Activated T-helper 1 cell treated with anti-CD3 and anti-CD28 coated beads, Interleukin-12 subunit alpha, Interleukin-12 subunit beta, Interleukin-2, Interleukin-4 antibody, amounts not matched to agents 30 ng/mL and 10 ng/mL and 1 ng/mL, durations not matched to agents 14 hours and 24 hours and 36 hours (primary cell): ENCODE measurements at places on chromosomes 16 and 17. TPM values are rescaled to one million over a fixed set of nuclear protein-coding genes. Genes with fewer than 3 reads are reported as not detected.
A peak's percentile ranks its signal among the peaks of the same experiment; 100 is the strongest.

Gene RNF151
- 0.70 and 0.93 TPM in 2 replicates for total RNA-seq

GRCh38 chr16:67164599-67165061 lies at the start of gene HSF4:
Gene HSF4 (plus strand): TSS chr16:67164745. CDS start chr16:67164812, 67 bp downstream.
- DNase-seq, result no peak

- no peak for DNase-seq
Observed at GRCh38 chr17:10021272-10021984, 116.4 kb upstream of the RCVRN start.

GRCh38 chr16:68993885-68994284 lies 111.6 kb upstream of the HAS3 start:
- no peak for DNase-seq

Gene XYLT1
- total RNA-seq, result 16.4 and 20.1 TPM in 2 replicates

DNA sequence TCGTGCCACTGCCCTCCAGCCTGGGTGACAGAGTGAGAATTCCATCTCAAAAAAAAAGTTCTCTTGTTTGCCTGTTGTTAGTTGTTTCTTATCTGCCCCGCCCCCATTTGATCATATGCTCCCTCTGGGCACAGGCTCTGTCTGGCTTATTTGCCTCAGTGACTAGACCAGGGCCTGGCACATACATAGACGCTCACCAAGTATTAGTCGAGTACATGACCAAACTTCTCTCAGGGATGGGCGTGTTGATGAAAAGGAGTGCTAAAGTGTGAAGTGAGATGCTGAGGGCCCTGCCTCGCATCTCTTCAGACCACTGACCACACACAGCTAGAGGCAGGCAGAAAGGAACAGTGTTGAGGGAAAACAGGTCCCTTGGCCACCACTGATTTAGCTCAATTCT lies 3.3 kb upstream of the HELZ start:
- no peak for DNase-seq

Gene CA4
- not detected in 2 replicates for total RNA-seq

GRCh38 chr17:57929386-57929785 lies 25.8 kb downstream of the CUEDC1 start:
- DNase-seq, result no peak

DNA sequence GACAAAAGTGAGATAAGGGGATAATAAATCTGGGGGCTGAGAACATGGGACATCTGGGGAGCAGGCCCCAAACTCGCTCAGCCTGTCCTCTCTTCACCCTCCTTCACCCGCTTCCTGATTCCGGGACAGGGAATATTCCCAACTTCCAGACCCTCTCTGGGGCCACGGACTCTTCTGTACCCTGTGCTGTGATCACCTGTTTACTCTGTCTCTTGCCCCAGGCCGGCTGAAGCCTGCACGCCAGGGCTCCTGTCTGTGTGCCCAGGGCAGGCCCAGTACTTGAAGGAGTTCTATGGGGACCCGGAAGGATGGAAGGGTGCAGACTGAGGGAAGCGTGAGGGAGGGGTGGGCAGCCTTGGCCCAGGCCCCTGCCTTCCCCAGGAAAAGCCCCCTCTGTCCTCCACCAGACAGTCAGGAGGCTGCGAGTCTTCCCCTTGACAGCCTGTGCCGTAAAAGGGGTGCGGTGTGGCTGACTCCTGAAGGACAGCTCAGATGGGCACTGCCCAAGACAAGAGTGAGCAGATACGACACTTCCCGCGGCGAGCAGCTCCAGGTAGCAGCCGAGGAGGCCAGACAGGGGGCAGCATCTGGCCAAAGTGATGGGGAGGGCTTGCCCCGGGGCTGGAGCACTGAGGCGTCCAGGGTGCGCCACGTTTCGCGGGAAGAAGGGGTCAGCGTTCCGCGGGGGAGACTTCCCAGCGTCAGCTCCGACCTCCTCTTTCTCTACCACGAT lies 1.0 kb upstream of the CCNF start:
- no peak for DNase-seq

GRCh38 chr16:69112285-69113129 lies 7.1 kb downstream of the HAS3 start:
- peak; percentile 21 for DNase-seq

- no peak for DNase-seq
Observed at GRCh38 chr16:85258629-85259028, 146.4 kb upstream of the CIBAR2 start.

DNA sequence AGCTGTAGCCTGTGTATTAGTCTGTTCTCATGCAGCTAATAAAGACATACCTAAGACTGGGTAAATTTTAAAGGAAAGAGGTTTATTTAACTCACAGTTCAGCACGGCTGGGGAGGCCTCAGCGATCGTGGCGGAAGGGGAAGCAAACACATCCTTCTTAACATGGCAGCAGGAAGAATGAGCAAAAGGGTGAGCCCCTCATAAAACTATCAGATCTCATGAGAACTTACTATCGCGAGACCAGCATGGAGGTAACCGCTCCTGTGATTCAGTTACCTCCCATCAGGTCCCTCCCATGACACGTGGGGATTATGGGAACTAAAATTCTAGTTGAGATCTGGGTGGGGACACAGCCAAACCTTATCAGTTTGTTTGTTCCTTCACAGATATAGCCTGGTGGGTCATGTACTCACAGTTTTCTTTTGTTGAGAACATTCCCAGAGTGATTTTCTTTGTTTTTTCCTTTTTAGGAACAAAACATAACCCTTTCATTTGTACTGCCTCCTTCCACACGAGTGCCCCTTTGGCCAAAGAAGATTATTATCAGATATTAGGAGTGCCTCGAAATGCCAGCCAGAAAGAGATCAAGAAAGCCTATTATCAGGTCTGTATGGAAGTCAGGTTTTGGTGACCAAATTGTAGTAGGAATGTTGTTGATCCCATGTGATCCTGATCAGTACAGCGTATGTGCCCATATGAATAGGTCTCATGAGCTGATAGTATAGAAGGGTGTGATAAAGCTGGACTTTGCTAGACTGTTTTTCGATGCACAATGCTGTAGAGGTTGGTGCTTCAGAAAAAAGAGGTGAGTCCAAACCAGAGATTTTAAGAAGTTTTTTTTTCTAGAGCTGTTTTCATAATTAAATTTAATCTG lies 8.5 kb downstream of the DNAJA3 start:
- no peak for DNase-seq

DNA sequence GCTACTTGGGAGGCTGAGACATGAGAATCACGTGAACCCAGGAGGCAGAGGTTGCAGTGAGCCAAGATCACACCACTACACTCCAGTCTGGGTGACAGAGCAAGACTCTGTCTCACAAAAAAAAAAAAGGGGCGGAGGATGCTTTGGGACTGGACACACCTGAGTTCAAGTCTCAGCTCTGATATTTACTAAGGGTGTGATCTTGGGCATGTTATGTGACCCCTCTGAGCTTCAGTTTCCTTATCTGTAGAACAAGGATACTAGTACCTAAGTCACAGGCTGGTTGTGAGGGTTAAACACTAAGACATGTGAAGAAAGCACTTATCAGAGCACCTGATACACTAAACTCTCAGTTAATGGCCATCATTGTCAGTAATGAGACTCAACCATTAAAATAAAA lies 25.9 kb downstream of the HOXB1 start:
- DNase-seq, result no peak

Gene PPP1R1B
- total RNA-seq, result not detected in 2 replicates

Gene CDRT15L2
- not detected in 2 replicates for total RNA-seq

- DNase-seq, result no peak
Observed at GRCh38 chr17:17134051-17134956, 71.8 kb downstream of the PLD6 start.

DNA sequence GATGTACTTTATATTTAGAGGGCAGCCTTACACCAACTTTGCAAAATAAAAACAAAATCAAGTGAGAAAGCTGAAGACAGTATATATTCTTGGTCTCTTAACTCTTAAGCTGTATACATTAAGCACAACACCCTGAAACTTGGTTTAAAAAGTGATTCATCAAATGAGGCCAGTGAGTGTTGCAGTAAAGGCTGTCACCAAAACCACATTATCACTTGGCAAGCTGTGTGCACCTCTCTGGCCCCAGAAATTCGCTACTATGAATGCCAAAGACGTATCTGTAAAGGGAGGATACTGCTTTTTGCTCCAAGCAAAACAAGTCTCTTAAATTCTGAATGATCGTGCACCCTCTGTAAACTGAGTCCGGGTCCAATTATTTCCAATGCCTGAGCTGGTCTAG lies 163.9 kb downstream of the ZFHX3 start:
- no peak for DNase-seq

DNA sequence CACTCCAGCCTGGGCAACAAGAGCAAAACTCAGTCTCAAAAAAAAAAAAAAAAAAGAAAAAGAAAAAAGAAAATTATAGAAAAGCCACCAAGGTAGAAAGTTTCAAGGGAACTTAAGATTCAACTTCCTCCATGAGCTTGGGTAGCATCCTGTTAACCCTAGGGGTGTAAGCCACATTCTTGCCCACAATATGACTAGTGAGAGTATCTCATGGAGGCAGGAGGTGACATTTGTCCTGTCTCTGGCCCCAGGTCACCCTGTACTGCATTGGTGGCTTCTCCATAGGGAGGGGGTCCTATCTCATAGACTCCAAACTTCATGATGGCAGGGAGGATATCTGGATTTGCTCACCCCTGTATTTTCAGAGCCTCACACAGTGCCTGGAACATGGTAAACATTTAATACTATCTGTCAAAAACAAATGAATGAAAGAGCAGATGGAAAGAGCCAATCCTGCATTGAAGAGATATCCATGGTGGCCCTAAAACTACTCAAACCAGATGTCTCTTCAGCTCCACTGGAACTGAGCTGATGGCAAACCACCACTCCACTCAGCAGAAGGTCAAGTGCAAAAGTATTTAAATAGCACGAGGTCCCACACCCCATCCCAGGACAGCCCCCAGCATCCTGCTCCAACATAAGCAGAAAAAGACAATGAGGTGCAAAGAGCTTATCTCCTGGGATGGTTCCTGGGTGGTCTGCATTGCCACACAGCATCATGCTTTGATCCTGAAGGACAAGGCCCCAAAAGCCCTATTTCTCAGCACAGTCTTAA lies 50.3 kb downstream of the EMP2 start:
- no peak for DNase-seq

DNA sequence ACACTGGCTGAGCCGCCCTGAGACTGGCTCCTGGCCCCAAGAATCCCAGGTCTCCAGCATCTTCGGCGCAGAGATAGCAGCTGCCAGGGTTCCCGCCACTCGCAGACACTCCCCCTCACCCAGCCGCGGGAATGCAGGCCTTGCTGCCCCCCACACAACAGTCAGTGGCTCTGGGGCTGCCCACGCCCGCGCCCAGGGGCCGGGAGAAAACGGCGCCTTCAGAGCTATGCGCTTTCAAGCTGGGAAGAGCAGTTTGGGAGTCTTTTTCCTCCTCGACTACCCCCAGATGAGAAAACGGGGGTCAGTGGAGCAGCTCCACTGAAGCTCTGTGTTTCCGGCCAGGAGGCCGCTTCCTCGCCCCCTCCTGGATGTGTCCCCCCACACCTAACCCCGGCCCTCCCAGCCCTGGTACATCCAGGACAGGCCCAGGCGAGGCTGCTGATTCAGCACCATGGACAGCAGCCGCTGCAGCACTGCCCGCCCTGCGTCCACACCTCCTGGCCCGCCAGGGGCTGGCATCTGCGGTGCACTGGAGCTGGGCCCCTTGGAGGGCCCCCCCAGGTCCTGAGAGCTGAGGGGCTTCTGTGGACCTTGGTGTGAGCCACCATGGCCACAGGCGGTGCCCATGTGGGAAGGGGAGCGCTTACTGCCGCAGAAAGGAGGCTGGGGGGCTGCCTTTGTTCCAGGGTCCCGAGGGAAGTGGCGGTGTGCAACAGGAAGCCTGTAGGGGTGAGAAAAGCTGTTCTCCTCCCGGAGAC lies 35.7 kb downstream of the CACNA1H start:
- peak; percentile 14 for DNase-seq

DNA sequence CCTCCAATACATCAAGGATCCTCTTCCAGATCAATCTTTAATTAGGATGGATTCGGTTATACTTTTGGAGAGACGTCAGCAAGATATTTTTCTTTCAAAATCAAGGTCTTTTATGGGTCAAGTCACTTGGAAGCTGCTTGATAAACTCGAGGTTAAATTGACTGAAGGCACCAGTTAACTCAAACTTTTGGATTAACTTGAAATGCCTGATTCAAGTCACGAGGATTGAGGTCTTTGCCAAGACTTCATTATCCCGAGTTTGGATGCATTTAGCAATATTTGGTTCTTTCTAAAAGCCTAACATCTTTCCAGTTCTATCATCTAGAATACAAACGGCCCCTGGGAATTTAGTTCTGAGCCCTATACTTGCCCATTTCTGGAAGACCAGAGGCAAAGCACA lies 82.9 kb downstream of the MYH11 start:
- DNase-seq, result no peak

DNA sequence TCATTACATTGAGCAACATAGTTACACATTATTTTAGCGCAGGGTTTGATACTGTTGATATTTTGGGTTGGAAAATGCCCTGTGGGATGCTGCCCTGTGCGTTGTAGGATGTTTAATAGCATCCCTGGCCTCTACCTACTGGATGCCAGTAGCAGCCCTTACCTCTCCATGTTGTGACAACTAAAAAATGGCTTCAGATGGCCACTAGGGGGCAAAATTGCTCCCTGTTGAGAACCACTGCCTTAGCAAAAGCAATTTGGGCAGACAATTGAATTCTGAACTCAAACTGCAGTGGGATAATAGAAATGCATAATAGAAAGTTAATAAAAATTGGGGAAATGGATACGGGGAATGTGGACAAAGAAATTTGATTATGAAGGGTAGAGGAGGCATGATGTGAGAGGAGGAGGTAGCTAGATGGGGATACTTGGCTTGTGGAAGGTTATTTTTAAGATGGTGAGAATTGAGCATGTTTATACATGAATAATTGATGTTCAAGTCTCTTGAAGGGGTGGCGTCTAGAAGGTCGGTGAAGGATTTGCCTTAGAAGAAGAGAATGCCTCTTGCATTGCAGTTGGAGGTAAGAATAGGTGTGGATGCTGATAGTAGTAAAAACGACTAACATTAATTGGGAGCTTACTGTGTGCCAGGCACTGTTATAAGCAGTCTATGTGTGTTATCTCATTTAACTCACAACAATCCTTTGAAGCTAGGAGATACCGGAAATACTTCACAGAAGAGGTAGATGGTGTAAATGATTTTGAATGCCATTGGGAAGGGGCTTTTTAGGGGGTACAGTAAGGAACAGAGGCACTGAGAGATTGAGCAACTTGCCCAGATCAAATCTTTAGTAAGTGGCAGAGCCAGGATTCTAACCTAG lies 19.0 kb downstream of the HEATR9 start:
- DNase-seq, result peak; percentile 49

Gene KRT36
- total RNA-seq, result not detected in 2 replicates

GRCh38 chr16:79380995-79381602 lies 219.4 kb downstream of the MAF start:
- DNase-seq, result no peak

Gene NHLRC4
- 1.0 and 1.2 TPM in 2 replicates for total RNA-seq

Gene RNF112
- total RNA-seq, result not detected in 2 replicates

Gene RGS9
- 1.1 and 1.8 TPM in 2 replicates for total RNA-seq

DNA sequence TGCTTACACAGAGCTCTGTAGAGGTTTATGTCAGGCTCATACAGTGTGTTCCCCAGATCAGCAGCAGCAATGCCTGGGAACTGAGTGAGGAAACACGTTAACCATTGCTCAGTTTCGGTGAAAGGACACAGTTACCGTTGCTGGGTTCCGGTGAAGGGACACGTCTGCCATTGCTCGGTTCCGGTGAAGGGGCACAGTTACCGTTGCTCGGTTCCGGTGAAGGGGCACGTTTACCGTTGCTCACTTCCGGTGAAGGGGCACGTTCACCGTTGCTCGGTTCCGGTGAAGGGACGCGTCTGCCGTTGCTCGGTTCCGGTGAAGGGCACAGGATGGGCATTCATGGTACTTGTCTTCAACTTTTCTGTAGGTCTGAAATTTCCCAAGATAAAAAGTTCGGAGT lies 81.7 kb downstream of the MRM3 start:
- no peak for DNase-seq

- DNase-seq, result no peak
Observed at GRCh38 chr17:65876985-65877384, 314.9 kb downstream of the CEP112 start.
